HT-29 (cell line): ENCODE measurements at places on chromosomes 11 and 22. TPM values are rescaled to one million over a fixed set of nuclear protein-coding genes. Genes with fewer than 3 reads are reported as not detected.

DNA sequence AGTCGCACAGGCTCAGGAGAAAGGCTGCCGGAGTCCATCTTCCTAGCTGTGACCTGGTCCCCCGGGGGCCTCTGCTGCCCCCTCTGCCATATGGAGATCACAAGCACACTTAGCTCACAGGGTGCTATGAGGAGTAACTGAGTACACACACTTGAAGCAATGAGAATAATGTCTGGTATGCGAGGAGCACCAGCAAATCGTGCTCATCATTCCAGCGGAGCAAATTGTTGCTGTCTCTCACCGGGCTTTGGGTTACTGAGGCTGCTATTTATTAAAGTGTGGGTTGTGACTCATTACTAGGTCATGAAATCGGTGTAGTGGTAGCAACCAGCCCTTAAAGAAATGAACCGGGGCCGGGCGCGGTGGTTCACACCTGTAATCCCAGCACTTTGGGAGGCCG is 48.1 kb upstream of the EIF3D start:
- no peak for DNase-seq

DNA sequence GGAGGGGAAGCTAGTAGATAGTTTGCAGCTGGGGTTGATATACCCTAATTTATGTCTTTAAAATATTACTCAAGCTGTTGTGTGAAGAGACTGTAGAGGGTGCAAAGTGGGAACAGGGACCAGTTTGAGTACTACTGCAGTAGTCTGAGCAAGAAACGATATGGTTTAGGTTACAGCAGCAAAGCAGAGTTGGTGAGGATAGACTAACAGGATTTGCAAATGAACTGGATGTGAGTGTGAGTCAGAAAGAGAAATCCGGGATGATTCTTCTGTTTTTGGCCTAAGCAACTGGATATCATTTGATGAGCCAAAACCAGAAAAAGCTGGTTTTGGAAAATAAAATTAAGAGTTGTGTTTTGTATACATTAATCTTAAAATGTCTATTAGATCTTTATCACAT is 749.5 kb upstream of the CCDC90B start:
- DNase-seq = no peak

- no peak for DNase-seq
These were observed 727.1 kb downstream of the NELL1 start for GRCh38 chr11:21396342-21397008.

GRCh38 chr11:9736365-9736764 is 72.5 kb downstream of the SWAP70 start:
- no peak for DNase-seq

DNA sequence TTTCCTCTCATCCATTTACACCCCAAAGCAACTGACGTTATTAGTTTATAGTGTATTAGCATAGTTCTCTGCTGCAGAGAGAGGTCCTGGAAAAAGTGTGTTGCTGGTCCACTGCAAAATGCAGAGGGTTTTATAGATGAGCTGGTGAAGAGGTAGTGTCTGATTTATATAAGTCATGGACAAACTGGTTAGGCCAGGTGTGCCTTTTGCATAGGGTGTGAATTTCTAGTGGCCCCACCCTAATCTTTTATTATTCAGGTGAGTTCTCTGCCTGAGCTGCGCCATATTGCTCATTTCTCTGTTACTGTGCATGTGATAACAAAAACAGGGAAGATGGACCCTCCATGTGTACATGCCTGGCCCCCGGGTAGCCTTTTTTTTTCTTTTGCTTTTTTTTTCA is 43.1 kb upstream of the TRIM77 start:
- DNase-seq = no peak

GRCh38 chr11:68321293-68322051 is 9.1 kb downstream of the LRP5 start:
- DNase-seq = peak; percentile 65

GRCh38 chr22:23397008-23397612 is 183.0 kb downstream of the IGLL1 start:
- no peak for DNase-seq

GRCh38 chr11:12868315-12869073 is 140.6 kb upstream of the RASSF10 start:
- DNase-seq = no peak

MMP10 gene
- not detected in 2 replicates for total RNA-seq

OR5AN1 gene
- not detected in 2 replicates for total RNA-seq
